ENCODE measurements at places on chromosomes 4 and X. TPM values are rescaled to one million over a fixed set of nuclear protein-coding genes. Genes with fewer than 3 reads are reported as not detected.

Gene CT45A5
- total RNA-seq = not detected

Gene QRFPR
- total RNA-seq = not detected

Gene EFHC2
- 1.6 TPM for total RNA-seq

Gene CPZ
- 9.7 TPM for total RNA-seq

Gene PDCL2
- not detected for total RNA-seq

DNA sequence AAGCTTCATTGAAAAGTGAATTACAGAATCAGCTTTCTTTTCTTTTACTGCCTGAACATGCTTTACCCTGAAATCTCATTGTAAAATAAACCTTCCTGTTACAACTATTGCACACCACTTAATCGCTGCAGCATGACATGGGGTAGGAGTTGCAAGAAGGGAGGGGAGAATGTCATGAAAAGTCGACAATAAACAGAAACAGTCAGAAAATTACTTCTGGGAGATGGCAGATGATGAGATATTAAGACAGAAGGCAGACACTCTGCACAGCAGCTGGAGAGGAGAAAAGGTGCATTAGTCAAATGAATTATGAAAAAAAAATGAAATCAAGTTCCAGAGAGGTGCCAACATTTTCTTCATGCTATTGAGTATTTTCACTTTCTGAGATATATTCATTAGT is 287.7 kb downstream of the PCDH7 start:
- no peak for DNase-seq

DNA sequence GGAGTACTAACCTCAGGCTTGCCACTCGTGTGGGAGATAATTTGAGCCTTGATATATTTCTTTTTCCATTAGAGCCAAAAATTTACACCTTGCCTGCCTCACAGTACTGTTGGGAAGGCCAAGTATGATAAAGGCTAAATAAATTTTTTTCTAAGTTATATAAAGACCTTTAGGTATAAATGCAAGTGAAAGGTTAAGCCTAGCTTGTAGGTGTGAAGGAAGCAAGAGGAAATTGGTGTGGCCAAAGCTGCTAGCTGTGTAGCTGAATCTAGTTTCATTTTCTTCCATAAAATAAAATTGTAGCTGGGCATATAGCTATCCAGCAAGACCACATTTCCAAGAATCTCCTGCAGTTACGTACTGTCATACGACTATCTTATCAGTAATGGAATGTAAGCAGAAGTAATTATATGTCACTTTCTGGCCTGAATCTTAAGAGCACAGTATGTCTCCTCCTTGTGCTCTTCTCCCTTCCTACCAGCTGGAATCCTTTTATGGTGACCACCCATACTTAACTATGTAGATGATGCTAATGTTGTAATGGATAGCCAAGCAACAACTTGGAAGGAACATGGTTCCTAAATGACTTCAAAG is 14.3 kb upstream of the GABRE start:
- no peak for DNase-seq

DNA sequence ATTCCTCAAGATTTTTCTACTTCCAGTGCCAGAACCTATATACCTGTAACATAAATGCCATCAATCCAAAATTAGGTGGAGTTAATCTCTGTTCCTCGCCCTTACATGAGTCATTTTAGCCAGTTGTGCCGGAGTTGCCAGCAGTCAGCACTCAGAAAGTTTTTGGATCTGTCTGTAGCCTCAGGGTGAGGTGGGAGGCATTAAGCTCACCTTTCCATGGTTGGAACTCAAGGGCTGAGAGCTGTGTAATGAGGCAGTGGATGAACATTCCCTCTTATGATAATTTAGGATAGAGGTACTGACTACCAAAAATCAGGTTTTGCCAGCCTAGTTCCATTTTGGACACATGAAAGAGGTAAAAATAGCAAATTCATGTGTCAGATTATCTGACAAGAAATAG is 1553.1 kb upstream of the ADGRL3 start:
- no peak for DNase-seq

DNA sequence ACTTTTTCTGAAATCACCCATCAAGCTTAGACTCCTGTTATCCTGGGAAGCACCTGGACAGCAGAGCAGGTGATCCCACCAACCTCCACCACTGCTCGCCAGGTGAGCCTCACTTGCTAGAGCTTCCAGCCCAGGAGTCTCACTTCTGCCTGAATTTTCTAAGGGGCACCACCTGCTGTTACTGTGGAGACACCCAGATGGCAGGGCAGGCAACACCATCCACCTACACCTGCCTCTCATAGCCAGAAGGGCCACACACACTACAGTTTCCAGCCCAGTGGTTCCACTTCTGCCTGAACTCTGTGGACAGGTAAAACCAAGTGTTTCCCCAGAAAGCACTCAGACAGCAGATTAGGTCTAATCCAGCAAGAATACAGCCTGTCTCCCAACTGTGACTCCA is 262.0 kb downstream of the ARAP2 start:
- no peak for DNase-seq

- DNase-seq = no peak
Observed at GRCh38 chr4:1329408-1330371, 17.3 kb upstream of the UVSSA start.

- no peak for DNase-seq
Observed at GRCh38 chr4:107823870-107824349, 822 bp upstream of the SGMS2 start.

- DNase-seq = no peak
Observed at GRCh38 chr4:81460191-81460701, 11.5 kb downstream of the RASGEF1B start.

- DNase-seq = no peak
Observed at GRCh38 chr4:73725985-73726384, 14.4 kb upstream of the CXCL8 start.

DNA sequence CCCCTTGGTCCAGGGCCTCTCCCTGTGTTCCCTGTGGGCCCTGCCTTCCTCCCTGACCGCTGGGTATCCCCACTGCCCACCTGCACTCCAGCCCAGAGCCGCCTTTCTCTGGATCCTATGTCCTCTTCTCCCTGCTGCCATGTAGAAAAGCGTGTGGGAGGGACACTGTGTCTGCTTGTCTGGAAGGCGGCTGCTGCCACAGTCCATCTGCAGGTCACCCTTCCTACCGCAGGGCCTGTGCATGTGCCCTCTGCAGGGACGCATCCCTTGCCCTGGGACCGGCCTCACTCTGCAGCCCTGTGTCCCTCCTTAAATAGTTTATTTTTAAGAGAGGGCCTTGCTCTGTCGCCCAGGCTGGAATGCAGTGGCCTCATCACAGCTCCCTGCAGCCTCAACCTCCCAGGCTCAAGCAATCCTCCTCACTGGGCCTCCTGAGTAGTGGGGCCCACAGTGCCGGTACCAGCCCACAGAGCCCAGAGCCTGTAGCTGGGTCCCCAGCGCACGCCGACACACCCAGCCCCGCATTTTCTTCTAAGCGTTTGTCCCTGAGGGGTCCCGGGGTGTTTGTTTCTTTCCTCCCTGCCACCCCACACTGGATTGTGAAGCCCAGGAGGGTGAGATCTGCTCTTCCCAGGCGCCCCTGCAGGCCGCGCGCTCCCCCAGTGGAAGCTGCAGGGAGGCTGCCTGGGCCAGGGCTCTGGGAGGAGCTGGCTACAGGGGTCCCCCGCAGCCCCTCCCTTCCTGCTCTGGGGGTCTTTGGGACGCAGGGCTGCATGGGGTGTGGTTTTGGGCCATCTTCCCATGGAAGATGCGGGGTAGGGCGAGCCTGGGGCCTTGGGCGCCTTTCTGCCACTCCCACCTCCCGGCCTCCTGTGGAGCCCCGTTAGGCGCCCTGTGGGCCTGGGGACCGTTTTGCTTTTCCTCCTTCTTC is 12.8 kb upstream of the NAT8L start:
- no peak for DNase-seq

DNA sequence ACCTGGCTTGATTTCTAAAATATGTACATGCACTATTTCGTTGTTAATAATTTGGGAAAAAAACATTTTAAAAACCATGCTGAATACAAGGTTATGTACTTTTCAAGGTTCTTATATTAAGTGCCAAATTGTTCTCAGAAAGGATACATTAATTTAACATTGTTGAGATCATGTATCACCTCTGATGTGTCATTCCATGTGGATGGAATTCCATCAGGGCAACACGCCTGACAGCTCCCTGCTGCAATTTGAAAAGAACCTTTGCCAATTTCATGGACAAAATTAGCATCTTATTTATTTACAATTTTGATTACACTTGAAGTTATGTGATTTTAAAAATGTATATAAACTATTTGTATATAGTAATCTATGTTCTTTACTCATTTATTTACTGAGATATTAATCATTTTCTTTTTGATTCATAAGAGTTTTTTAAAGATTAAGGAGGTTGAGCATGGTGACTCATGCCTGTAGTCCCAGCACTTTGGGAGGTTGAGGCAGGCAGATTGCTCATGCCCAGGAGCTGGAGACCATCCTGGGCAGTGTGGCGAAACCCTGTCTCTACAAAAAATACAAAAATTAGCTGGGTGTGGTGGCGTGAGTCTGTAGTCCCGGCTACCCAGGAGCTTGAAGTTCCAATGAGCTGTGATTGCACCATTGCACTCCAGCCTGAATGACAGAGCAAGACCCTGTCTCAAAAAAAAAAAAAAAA is 142.8 kb downstream of the ENPP6 start:
- no peak for DNase-seq

DNA sequence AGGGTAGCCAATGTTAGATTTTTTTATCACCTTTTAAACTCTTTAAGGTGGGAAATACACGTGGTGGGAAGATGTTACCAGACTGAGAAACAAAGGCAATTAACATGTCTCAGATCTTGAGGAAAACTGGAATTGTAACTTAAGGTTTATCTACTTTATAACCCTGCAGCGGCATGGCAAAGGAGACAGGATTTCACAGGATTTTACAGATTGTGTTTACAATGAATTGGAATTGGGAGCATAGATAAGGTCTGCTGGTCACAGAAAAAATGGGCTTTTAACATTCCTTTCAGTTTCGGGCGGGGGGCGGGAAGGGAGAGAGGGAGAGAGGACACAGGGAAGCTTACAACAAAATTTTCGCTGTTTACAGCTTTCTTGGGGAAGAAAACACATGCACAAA is 467.5 kb upstream of the CT83 start:
- no peak for DNase-seq

- no peak for DNase-seq
Observed at GRCh38 chrX:21691512-21692018, 33.4 kb upstream of the KLHL34 start.

- DNase-seq = no peak
Observed at GRCh38 chr4:147847751-147848590, 116.1 kb downstream of the ARHGAP10 start.

DNA sequence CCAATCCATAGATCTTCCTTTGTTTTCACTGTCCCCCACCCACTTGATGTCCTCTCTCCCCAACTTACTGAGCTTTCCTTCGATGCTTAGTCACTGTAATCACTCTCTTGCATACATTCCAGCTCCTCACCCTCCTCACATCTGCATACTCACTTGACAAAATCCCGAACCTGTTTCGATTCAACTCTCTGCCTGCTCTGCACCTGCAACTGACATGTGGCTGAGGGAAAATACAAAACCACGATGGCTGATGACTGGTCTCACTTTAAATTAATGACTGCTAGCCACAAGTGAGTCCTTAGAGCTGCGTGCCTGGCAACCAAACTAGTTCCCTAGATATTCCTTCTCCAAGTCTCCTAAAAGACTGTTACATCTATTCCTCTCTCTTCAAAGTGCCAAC is 70.4 kb upstream of the FHL1 start:
- no peak for DNase-seq
